ENCODE measurements at places on chromosomes 3 and 15.

DNA sequence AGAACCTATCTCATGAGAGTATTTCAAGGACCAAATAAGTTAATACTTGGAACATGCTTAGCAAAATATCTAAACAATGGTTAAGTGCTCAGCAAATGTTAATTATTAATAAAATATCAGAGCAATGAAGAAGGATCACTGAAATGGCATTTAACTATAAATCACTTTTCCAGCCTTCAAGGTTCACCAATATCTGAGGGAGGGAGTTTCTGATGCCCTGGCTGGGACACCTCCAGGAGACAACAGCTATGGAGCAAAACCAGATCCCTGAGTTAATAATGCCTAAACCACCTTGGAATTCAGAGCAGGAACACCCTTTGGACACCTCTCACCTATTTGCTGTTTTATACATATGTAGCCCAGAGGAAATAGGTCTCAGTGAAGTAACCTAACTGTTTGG, 6.4 kb upstream of the FAM174B start:
- DNase-seq, result no peak

DNA sequence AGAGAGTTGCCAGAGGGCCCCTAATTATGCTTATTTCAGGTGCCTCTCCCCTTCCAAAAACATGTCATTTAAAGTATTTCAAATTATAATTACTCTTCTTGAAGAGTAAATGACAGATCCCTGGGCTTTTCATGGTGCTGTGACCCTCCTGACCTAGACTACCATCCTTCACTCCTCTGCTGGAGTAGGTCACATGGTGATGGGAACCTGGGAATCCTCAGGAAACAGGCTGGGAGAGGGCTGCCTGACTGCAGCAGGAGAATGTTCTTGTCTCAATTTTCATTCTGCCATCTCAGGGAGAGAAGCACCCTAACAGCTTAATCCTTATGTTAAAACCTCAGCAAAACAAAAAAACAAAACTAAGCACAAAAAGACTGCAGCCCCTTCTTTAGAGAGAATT, 24.6 kb downstream of the PGBD4 start:
- DNase-seq, result no peak

GRCh38 chr3:100737334-100737733, 28.0 kb downstream of the TFG start:
- no peak for DNase-seq

DNA sequence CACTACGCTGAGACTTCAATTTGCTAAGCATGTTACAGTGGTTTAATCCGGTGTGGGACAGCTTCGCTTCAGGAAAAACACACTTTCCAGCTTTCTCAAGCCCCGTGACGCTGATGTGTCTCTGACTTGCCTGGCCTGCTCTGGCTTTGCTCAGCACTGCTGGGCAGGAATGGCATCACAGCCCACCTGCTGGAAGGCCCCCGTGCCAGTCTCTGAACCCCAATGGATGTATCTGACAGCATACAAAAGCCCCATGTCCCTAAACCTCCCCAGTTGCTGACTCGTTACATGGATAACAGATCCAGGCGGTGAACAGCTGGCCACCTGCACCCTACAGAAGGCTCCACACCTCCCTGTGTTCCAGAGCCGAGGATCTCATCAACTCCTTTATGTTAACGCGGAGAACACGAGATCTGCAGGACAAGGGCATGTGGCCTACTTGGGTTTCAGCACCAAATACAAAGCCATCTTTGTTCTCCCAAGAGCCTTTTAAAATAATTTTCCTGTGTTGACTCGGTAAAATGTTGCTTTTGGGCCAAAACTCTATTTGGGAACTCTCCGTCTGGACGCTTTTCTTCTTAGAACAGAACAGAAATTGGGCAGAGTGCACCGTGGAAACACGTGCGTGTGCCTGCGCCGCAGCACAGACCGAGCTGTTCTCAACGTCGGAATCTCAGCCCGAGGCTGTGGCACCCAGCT, 61.4 kb downstream of the ATP10A start:
- DNase-seq, result no peak
